ENCODE measurements at places on chromosomes 1 and 21. TPM values are rescaled to one million over a fixed set of nuclear protein-coding genes. Genes with fewer than 3 reads are reported as not detected.

GRCh38 chr1:40739455-40740008, 44.1 kb upstream of the KCNQ4 start:
- no peak for DNase-seq
- H3K27me3 ChIP-seq: no peaks in the 10 kb centered on the region
- no peak overlapping the region for H3K4me3 ChIP-seq
- H3K36me3 ChIP-seq: no peaks in the 10 kb centered on the region

DNA sequence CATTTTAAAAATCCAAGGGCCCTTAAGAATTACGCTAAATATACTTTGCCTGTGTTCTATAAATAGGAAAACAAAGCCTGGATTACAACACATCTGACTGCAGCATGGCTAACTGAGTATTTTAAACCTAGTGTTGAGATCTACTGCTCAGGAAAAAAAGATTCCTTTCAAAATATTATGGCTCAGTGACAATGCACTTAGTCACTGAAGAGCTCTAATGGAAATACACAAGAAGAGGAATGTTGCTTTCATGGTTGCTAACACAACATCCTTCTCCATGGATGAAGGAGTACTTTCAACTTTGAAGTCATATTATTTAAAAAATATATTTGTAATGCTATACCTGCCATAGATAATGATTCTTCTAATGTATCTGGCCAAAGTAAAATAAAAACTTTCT, 248.3 kb upstream of the NEGR1 start:
- no peaks in the 10 kb centered on the region for H3K27me3 ChIP-seq
- H3K4me3 ChIP-seq: no peak overlapping the region

DNA sequence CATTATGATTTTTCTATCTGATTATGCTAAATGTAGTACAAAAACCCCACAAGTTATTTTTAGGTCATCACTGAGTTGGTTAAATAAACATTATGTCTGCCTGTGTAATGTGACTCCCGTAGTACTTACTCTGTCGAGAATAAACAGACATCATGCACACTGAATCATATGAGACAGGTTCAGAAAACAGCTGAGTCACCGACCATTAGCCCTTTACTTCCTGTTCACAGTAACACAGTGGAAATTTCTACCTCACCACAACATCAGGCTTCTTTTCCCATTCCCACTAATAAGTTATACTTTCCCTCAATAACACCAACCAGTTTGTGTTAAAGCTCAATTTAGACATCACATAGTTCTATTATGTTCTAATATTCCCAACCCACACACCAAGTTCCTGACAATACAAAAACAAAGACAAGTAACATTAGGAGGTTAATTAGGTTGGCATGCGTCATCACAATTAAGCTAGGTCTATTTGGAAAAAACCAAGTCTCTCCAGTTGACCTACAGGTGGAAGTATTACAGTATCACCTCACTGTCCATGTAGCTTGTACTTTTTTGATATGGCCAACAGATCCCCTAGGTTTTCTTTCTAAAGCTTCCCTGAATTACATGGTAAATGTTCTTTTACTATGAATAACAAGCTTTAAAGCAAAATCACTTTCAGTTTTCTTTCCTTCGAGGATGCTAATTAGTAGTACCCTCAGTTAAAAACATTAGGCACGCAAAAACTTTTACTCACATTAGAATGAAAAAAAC, 154.2 kb downstream of the EIF4G3 start:
- H3K27ac ChIP-seq: no peak overlapping the region
- no peaks in the 10 kb centered on the region for H3K36me3 ChIP-seq
- H3K27me3 ChIP-seq: no peaks in the 10 kb centered on the region
- H3K4me1 ChIP-seq: no peaks in the 10 kb centered on the region
- DNase-seq: no peak

GRCh38 chr21:38807441-38807871, 1.7 kb downstream of the ETS2 start:
- DNase-seq: peak; percentile 67
- H3K4me3 ChIP-seq: peak overlapping the region; percentile 92
- H3K27ac ChIP-seq: peak overlapping the region; percentile 82
- peaks cover 33% of the 10 kb centered on the region for H3K4me1 ChIP-seq

DNA sequence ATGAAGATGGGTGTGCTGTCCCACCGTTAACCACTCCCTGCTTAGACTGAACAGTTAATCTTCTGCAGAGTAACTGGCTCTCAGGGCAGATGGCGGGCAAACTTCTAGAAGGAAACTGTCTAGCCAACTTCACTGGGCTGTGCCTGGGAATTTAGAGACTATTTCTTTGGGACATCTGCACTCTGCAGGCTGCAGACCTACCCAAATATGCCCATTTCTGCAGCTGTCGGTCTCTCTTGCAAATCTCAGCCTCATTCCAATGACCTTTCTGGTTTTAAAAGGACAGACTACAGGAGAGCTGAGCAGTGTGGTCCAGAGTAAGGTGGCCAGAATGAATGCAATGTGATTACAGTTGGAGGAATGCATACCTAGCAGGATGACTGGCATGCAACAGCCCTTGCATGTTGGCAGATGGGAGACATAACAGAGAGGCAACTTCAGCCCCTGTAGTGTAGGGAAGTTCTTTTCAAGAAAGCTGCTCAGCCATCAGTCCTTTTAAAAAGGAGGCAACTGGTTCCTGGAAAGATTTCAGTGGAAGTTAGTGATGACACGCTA, 26.3 kb upstream of the IL20 start:
- peaks cover 11% of the 10 kb centered on the region for H3K4me1 ChIP-seq
- H3K27ac ChIP-seq: no peak overlapping the region
- no peaks in the 10 kb centered on the region for H3K27me3 ChIP-seq
- H3K36me3 ChIP-seq: no peaks in the 10 kb centered on the region
- no peak overlapping the region for H3K4me3 ChIP-seq

DNA sequence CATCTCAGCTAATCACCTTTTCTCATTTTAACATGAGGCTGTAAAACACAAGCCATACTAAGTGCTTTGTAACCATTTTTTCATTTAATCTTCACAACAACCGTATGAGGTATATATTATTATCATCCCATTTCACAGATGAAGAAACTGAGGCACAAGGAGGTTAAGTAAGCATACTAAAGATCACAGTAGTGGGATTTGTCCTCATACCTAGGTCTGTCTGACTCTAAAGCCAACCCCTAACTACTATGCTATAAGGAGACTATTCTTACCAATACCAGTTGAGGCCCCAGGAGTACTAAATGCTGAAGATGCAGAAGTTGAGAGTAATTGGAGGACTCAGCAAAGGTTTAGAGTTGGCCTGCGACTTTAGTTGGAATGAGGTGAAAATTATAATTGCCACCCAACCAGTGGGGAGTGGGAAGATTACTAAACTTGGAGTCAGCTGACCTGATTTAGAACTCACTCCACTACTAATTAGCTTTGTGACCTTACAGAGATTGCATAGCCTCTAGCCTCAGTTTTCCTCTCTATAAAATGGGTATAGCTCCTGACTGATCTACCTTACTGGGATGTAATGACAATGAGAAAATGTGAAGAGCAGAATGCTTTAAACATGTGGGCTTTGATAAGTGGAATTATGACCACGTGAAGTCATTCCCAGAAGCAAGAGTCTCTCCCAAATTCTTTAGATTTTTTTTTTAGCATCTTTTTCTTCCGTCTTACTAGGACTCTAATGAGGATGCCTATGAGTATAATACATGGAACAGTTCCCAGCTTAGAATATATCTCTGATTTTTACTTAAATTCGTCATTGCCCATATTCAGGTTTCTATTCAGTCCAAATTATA, 85.8 kb upstream of the IPO9 start:
- no peaks in the 10 kb centered on the region for H3K36me3 ChIP-seq
- H3K4me3 ChIP-seq: no peak overlapping the region
- H3K27me3 ChIP-seq: no peaks in the 10 kb centered on the region
- no peak for DNase-seq
- H3K4me1 ChIP-seq: peaks cover 44% of the 10 kb centered on the region

GRCh38 chr1:212816567-212817278, 25.0 kb downstream of the TATDN3 start:
- DNase-seq: no peak
- H3K27me3 ChIP-seq: no peaks in the 10 kb centered on the region
- H3K4me3 ChIP-seq: no peak overlapping the region
- H3K36me3 ChIP-seq: no peaks in the 10 kb centered on the region
- no peaks in the 10 kb centered on the region for H3K4me1 ChIP-seq

CTSE gene
- total RNA-seq: not detected

ZNF593 gene
- 13.3 TPM for total RNA-seq

TBX19 gene
- 1.3 TPM for total RNA-seq

FCGR1A gene
- total RNA-seq: not detected

RAB3B gene
- total RNA-seq: 19.3 TPM

KDF1 gene
- total RNA-seq: 1.1 TPM
